ENCODE measurements at places on chromosomes 16 and 17. TPM values are rescaled to one million over a fixed set of nuclear protein-coding genes. Genes with fewer than 3 reads are reported as not detected.

DNA sequence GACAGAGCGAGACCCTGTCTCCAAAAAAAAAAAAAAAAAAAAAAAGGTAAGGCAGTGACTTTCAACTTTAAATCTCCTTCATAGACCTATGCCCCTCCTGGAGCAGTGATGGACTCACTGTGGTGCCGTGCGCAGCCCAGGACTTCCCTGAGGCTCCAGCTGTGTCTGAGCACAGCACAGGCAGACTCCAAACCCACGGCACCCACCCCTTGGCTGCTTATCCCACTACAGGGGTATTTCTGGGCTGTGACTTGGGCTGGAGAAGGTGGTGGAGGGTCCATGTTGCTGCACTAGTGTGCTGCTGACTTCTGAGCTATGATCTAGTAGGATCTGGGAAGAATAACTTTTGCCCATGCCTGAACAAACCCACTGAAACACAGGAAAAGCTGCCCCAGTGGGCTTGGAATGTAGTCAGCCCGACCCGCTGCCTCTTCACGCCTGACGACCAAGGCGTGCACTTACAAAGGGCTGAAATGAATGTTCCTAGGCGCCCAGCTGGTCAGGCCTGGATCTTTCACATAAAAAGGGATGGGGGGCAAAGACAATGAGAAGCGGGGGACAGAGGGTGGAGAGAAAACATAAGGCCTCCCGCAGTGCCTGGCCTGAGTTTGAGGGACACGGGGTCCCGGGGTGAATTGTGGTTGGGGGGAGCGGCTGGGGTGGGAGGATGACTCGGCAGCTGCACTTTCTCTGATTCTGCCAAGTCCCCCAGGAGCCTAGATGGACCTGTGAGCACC is 83.0 kb downstream of the IRF8 start:
- no peak for DNase-seq

DNA sequence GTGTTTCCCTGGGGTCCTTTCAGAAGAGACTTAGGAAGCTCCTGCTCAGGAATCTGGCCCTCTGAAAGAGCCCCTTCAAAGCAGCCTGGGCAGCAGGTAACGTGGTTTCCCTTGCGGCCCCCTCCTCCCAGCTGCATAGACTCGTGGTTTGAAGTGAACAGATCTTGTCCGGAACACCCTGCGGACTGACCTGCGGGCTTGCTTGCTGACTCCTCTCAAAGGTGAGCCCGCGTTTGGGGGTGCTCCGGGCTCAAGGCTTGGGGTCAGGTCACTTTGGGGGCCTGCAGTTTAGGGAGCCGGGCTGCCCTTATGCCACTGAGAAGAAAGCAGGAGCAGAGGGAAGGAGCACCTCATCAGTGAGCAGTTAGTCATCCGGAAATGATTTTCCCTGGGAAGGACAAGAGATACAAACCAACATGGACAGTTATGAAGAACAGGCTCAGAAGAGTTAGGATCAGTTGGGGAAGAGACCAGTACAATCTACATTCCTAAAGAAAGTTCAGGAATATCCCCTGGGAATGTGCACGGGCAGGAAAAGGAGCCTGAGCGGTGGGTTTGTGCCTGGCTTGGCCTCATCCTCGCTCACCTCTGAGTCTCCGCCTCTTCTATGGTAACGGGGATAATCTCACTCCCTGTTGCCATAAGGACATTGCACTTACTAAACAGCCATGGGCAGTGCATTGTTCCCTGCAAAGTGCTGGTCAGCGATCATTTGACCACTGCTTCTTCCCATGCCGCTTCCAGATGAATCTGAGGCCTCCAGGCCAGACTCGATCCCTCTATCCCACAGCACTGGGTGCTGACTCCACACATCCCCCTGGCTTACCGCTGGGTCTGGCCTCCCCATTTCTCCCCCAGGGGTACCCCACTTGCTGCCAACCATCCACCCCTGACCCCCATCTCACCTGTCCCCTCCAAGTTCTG is 10.0 kb downstream of the LDHD start:
- DNase-seq: no peak

DNA sequence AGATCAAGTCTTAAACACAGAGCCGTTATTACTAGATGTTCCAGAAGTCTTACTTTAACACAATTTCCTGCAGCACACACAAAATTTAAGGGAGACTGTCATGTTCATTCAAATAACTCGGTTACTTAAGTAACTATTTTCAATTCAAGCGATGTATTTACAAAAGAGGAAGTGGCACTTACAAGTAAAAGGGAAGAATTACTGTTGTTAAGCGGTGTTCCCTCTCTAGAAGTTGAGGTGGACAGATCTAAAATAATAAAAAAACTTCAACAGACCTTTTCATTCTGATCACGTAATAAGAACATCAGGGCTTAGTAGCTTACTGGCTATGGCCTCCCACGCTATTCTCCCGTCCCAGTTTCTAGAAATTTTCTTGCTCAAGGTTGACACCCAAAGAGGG is 26.2 kb upstream of the TXNDC11 start:
- no peak for DNase-seq

DNA sequence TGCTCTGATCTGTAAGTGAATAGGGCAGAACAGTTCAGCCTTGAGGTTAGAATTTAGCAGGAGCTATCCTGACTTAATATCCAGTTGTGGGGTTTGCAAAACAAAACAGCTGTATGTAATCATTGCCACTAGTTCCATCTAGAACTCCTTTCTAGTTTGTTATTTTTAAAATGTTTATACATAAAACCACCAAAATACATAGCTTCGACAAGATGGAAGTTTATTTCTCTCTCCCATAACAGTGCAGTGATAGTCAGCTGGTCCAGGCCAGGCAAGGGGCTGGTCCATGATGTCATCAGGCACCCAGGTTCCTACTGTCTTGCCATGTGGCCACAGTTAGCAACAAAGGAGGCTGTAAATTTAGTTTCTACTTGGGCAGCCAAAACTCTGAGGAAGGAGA is 10.5 kb upstream of the PLK1 start:
- no peak for DNase-seq

- DNase-seq: no peak
Measured at GRCh38 chr16:72666267-72666666, 381.7 kb downstream of the ZFHX3 start.

DNA sequence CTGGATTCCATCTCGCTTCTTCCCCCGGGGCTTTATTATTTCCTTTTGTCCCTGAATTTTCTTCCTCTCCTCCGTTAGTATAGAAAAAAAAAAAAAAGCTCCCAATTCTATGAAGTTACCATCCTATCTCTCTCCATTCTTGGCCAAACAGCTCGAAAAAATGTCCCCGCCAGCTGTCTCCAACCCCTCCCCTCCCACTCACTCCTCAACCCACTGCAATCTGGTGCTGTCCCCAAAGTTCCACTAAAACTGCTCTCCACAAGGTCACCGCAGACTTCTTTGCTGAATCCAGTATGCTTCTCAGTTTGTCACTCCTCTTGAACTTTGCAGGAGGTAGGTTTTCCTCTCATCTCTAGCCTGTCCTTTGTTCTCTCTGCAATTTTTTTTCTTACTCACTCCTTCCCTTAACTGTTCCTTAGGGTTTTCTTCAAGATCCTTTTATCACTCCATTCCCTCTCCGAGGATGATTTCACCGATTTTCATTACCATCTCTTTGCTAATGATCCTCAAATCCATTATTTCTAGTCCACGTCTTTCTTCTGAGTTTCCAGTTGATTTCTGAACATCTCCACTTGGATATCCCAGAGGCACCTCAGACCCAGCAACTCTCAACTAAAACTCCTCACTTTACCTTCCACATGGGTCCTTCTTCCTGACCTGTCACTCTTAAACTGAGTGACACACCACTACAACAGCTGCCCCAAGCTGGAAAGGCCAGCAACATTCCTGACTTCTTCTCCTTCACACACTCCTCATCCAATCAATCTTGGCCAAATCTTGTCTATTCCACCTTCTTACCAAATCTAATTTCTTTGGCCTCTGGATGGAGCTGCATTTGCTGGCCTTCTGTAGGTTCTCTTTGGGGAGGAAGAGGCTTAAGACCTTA is 1.5 kb upstream of the SUMO2 start:
- DNase-seq: no peak

GRCh38 chr17:71505200-71505599 is 615.6 kb upstream of the SOX9 start:
- DNase-seq: no peak

DNA sequence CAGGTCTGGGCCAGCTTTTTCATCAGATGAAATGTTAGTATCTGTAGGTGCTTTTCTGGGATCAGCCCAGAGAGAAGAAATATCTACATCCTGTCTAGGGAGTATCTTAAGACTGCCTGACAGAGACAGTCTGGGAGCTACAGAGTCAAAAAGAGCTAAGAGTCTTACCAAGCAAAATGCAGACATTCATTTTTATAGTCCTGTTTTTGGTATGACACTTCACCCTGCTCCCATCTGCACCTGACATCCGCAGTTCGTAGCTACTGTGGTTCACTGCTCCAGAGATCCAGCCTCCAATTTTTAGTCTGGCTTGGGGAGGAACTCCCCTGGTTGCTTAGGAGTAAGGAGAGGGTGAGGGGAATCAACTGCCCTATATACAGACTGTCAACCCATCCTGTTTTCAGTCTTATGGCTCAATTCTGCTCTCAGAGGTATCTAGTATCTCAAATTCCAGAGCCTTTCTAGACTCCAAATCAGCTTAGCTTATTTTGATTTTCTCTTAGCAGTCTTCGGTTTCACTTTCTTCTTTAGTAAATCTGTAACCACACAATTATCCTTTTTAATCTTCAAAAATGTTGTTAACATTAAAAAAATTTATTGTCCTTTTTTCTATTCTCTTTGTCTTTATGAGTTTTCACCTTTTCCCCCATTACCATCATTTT is 97.8 kb downstream of the TMEM100 start:
- DNase-seq: no peak

DNA sequence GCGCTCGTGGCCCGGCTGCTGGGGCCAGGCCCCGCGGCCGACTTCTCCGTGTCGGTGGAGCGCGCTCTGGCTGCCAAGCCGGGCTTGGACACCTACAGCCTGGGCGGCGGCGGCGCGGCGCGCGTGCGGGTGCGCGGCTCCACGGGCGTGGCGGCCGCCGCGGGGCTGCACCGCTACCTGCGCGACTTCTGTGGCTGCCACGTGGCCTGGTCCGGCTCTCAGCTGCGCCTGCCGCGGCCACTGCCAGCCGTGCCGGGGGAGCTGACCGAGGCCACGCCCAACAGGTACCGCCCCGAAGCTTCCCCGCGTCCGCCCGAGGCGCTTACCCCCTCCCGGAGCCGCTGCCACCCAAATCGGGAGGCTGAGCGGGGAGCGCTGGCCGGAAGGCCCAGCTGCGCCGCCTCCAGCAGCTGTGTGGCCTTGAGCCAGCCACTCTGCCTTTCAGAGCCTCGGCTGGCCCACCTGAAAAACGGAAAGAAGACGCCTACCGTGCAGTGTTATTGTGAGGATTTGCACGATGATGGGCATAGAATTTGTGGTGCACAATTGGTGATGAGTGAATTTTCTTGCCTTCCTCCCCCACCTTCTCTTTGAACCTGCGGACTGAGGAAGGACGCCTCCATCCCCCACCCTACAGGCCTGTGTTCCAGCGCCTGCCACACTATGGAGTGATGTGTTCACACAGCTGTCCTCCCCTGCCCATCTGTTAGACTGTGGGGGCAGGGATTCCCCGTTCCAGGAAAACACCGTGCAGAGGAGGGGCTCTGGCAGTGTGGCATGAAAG is 523 bp downstream of the NAGLU start:
- DNase-seq: peak; percentile 91

DNA sequence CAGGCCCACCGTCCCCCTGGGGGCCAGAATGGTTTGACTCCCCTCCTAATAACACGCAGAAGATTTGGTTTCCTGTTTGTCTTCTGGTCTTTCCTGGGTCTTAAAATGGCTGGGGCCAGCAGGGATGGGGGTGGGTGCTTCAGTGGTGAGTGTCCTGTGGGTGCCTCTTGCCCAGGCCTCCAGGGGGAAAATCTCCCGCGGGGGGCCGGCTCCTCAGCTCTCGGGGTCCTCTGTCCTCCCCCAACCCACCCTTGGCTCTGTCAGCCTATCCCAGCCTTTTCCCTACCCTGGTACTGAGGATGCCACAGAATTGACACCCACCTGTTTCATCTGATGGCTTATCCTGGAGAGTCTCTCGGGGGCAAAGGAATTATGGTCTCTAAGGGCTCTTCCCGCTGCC is 23.8 kb upstream of the SDR42E2 start:
- no peak for DNase-seq

GRCh38 chr17:61997664-61998063 is 67.4 kb downstream of the MED13 start:
- DNase-seq: no peak

DNA sequence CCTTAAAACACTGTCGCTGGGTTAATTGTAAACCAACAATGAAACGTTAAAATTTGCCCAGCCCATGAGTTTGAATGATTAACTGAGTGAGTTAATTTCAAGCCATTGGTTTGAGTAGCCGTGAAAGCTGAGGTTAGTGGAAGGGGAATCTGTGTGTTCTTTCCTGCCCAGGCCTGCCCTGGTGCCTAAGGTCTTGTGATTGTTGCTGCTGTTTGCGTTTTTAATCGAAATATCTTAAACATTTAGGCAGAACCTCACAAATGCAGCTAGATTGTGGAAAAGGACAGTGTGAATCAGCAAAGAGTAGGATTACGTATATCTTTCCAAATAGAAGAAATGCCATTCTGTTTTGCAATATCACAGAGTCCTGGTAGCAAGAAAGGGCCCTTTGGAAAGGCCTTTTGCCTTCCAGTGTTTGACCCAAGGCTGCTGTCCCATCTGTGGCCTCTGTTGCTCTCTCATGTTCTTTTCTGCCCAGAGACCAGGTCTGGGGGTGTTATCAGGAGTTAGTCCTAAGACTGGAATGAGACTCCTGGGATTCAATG is 113.8 kb downstream of the MSI2 start:
- DNase-seq: no peak

GRCh38 chr17:39660397-39661385 is 4.5 kb upstream of the TCAP start:
- no peak for DNase-seq

GRCh38 chr17:65741710-65742109 is 180.3 kb upstream of the AXIN2 start:
- DNase-seq: no peak

GRCh38 chr16:56999409-57000270 is 10.3 kb downstream of the NLRC5 start:
- DNase-seq: no peak

DNA sequence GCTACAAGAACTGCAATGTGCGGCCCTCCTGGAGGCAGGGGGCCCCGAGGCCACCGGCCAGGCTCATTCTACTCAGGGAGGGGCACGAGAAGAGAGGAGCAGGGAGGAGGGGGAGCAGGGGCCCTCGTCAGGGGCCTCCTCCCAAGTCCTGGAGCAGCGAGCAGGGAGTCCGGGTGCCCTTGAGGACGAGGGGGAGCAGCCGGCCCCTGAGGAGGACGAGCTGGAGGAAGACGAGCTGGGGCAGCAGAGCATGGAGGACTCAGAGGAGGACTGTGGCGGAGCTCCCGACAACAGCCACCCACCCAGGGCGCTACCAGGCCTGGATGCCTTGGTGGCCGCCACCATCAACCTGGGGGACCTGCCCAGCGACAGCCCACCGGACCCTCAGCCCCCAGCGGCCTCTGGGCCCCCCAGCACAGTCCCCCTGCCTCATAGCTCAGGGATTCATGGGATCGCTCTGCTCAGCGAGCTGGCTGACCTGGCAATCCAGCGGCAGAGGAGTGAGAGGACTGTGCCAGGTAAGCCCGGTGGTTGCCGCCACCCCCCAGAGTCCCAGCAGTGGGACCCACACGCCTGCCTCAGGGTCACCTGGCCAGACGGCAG is 52.2 kb downstream of the BAHCC1 start:
- no peak for DNase-seq

The SDK2 gene
- total RNA-seq: 8.1 TPM

The GIT1 gene
- 142 TPM for total RNA-seq

The GDE1 gene
- 27.4 TPM for total RNA-seq

The ZNF232 gene
- total RNA-seq: 2.3 TPM

The NKD1 gene
- total RNA-seq: 33.2 TPM

The EXOC3L1 gene
- total RNA-seq: 11.2 TPM
